ENCODE measurements at places on chromosomes 12 and 14. TPM values are rescaled to one million over a fixed set of nuclear protein-coding genes. Genes with fewer than 3 reads are reported as not detected.

PARP11 gene
- total RNA-seq: 2.9 TPM

NFE2 gene
- total RNA-seq: 0.59 TPM

OTOGL gene
- total RNA-seq: 0.27 TPM

PRICKLE1 gene
- 3.3 TPM for total RNA-seq

KRT73 gene
- total RNA-seq: not detected

TMEM119 gene
- 12.6 TPM for total RNA-seq

MUCL1 gene
- total RNA-seq: not detected

RILPL1 gene
- total RNA-seq: 18.9 TPM

RAD51AP1 gene
- total RNA-seq: 17.4 TPM

KRT72 gene
- total RNA-seq: not detected

AICDA gene
- total RNA-seq: not detected

NAB2 gene
- total RNA-seq: 37.9 TPM

CORO1C gene
- total RNA-seq: 636 TPM

MDGA2 gene
- not detected for total RNA-seq

FIGNL2 gene
- not detected for total RNA-seq

ERP27 gene
- total RNA-seq: not detected

ZNF705A gene
- total RNA-seq: not detected

DNA sequence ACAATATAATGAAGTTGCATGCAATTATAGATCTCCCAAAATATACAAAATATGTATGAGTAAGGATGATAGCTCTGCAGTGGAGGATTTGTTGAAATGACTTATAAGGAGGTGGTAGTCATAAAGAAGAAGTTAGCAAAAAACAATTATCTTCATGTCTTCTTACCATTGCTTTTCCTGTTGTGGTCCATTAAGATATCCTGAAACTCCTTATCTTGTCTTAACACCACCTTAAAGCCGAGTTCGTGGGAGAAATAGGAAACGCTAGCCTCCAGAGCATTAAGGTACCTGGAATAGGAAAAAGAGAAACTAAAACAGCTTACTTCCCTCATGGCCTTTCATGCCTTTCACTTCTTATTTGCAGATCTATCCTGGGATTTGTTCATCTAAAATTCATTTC is 15.2 kb downstream of the GUCY2C start:
- DNase-seq: no peak

GRCh38 chr12:21764065-21764464 is 10.4 kb downstream of the KCNJ8 start:
- DNase-seq: no peak

DNA sequence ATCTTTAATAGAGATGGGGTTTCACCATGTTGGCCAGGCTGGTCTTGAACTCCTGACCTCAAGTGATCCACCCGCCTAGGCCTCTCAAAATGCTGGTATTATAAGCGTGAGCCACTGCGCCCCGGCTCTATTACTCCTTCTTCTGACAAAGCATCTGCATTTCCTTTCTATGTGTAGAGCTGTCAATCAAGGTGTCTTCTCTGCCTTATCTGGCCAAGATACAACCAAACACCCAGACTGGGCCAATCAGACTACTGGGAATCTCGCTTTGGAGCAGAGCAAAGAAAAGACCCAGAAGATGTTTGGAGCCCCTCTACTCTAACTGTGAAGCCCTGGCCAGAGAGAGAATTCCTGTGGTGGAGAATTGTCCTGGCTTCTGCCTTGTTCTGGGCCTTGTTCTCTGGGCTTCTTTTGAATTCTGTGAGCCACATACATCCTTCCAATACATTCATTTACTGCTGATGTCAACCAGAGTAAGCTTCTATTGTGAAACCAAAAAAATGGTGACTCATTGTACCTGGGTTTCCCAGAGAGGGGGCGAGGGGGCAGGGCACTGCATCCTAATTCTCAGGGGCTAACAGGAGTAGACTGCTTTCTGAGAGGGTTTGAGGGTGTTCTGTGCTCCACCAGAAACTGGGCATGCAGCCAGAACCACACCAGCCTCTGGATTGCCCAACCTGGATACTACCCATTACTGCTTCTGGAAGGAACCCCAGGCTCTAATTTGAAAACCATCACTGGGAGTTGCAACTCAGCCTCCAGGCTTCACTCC is 18.8 kb upstream of the FLVCR2 start:
- DNase-seq: peak; percentile 6

DNA sequence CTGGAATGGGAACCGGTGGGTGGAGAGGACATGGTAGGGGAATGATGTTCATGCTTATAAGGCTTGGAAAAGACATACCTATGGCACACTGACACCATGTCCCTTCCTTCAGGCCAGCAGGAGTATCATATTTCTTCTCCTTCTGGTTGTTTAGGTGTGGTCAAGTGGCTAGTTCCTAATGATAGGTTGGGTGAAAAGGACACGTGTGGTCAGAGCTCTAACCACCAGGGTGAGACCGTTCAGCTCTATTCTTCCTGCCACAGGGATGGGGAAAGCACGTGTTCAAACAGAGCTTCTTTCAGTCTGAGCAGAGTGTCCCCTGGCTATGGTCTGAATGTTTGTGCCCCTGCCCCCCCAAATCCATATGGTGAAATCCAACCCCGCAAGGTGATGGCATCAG is 209.1 kb downstream of the PAX9 start:
- DNase-seq: no peak

- peak; percentile 21 for DNase-seq
Observed at GRCh38 chr14:49975799-49976198, 82.9 kb downstream of the ARF6 start.

DNA sequence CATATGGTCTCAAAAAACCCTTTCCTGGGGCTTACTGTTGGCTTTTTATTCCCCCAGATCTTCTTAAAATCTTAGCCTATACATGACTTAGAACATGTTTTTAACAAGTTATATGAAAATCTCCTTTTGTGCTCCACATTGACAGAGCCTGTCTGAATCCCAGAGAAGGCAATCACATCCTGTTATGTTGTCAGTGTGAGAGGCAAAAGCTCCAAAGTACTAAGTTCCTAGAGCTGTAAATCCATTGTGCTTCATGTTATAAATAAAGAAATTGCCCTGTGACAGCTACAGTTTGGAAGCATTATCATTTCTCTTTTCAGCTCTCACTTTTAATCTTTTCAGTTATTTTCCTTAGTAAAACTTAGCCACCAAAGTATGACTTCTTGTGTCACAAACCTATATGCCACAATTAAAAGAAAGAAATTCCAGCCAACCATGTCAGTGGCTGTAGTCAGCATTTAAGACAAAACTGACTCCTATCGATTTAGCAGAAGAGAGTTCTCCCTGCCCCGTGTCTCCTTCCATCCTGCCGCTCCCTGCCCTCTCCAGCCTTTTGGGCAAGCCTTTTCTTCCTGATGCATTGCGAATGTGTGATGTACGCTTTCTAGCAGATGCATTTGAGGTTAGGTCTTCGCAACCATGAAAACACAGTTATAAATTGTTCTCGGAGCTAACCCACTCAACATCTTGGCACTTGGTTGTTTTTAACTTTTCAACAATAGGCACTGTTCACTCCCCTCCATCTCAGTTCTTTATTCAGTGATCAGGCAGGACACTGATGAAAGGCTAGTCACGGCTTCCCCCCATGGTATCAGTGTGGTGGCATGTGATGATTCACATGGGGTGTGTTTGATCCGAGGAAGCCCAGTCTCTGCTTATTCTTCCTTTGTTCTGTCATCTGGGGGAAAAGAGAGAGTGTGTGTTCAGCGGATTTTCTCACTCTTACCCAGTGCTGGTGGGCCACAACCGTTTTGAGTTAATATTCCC is 143.5 kb downstream of the SSPN start:
- peak; percentile 43 for DNase-seq

- no peak for DNase-seq
Observed at GRCh38 chr12:128387811-128388422, 120.9 kb downstream of the TMEM132C start.

- no peak for DNase-seq
Observed at GRCh38 chr12:67590149-67590790, 58.3 kb upstream of the DYRK2 start.

DNA sequence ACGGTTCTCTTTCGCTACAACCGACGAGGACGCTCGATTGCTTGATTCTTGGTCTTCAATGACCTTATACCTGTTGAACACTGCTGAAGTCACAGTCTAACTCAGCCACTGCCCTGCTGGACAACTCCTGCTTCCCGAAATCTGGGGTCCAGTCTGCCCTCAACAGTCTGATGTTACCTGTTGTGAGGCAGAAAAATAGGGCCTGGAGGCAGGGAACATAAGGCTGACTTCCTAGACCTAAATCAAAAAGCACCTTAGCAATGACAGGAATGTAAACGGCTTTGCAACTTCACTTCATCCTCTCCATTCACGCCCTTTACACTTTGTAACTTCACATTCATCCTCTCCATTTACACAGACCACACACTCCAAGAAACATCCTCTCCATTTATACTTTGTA is 597 bp upstream of the GLTP start:
- no peak for DNase-seq

GRCh38 chr12:52171950-52172512 is 19.8 kb downstream of the KRT80 start:
- peak; percentile 18 for DNase-seq

DNA sequence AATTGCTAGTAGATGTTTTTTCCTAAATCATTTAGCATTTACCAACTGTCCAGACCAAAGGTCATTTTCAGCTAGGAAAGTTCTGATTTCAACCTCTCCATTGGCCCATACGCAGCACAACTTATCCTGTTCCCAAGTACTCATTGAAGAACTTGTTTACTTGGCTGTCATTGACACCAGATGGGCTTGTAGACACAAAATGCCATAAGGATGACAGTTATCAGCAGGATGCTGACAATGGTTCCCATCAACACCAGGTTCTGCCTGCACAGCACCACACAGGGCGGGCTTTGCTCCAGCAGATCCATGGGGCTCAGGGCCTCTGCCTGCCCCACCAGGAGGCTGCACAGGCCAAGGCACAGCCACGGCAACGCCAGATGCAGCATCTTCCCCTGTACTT is 36.5 kb upstream of the TMPRSS12 start:
- peak; percentile 9 for DNase-seq

DNA sequence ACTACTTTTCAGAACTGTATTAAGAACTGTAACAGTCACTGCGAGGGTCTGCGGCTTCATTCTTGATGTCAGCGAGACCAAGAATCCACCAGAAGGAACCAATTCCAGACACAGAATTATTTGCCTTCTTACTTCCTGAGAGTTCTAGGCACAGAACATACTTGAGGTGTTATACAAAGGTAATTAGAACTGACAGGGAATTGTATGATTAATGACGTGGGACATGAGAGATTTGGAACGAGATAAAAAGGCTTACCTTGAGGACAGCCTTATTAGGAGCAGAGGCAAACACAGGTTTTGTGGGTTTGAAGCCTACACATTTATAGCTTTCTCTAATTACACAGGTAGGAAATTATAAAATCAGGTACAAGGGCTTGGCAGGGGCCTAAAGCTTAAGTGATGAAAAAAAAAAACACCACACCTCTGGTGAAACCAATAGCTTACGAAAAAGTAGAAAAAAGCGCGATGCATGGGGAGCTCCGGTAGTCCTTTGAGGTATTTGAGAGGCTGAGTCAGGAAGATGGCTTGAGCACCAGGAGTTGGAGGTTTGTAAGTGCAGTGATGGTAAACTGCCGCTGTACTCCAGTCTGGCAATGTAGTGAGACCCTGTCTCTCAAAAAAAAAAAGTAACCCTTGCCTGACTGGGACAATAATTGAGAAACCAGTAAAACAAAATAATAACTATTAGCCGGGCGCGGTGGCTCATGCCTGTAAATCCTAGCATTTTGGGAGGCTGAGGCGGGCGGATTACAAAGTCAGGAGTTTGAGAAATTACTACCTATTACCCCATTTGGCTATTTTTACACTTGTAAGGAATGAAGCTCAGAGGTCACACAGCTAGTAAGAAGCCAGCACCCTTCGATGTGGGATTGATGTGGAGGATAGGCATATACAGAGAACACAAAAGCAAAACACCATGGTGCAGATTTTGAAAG is 795 bp upstream of the ACOT2 start:
- peak; percentile 16 for DNase-seq

GRCh38 chr14:24296341-24297157 is 3.0 kb downstream of the DHRS1 start:
- peak; percentile 89 for DNase-seq

- DNase-seq: no peak
Observed at GRCh38 chr14:36105401-36105800, 71.1 kb downstream of the PTCSC3 start.

DNA sequence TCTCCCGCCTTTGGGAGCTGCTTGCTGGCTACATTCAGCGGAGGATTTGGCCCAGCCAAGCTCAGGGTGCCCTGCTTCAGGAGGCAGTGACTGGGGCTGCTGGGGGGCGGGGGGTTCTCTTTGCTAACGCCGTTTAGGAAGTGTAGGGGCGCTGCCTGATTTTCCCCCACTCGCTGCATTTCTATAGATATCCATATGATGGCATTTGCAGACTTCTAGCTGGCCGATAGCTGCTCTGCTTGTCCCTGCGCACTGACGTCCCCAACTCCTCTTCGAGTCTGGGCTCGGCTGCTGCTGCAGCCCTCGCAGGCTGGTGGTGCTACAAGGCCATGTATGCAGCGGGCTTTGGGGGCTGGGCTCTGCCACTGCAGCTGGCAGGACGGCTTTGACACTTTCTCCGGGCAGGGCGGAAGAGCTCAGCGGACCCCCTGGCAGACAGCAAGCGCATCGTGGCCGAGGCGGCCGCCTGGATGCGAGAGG is 3.1 kb downstream of the LRFN5 start:
- no peak for DNase-seq

DNA sequence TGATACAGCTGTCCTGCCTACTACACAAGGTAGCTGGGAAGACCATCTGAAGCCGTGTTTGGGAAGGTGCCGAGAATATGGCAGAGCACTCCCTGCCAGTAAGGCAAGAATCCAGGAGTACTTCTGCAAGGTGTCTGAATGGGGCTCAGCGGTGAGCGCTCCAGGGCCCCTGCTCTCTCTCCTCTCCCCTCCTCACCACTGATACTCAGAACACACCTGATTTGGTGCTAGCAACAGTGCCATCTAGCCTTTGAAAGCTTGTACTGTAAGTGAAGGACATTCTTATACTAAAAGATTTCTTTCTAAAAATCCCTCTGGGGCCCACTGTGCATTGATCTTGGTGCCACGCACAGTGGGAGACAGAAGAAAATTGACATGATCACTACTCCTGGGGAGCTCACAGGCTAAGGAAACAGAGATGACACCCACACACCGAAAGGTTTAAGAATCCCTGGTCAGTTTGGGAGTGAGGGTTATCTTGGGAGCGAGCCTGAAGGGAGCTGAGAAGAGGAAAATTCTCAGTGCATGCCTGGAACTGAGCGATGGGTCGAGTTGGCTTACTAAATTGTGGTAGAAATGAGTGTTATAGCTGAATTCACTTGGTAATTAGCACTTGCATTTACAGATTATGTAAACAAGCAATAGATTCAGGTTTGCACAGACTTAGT is 216.9 kb downstream of the NTF3 start:
- DNase-seq: peak; percentile 9

- DNase-seq: peak; percentile 79
Observed at GRCh38 chr14:63492391-63492790, 50.8 kb downstream of the PPP2R5E start.

DNA sequence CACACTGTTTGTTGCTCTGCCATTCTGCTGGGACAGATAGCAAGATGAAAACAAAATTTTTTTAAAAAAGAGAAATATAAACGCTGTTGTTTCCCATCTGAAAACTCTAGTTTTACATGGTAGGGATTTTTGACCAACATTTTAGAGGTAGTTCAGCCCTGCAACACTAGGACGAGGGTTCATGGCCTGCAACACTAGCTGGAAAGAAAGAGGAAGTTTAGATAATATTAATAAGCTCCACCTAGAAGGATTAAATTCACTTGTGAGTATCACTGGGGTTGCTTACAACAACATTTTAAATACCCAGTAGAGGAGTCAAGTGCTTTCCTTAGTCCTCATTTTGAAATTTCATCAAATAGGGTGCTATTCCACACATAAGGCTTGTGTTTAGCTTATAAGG is 68.2 kb downstream of the SRGAP1 start:
- DNase-seq: no peak
